Stimulated activated memory B cell treated with anti-CD40 and anti-IgM and Interleukin-4, amounts not matched to agents 10 μg/mL and 1 μg/mL and 100 μg/mL, for 72 hours (primary cell): ENCODE measurements at places on chromosomes 5 and 9.

DNA sequence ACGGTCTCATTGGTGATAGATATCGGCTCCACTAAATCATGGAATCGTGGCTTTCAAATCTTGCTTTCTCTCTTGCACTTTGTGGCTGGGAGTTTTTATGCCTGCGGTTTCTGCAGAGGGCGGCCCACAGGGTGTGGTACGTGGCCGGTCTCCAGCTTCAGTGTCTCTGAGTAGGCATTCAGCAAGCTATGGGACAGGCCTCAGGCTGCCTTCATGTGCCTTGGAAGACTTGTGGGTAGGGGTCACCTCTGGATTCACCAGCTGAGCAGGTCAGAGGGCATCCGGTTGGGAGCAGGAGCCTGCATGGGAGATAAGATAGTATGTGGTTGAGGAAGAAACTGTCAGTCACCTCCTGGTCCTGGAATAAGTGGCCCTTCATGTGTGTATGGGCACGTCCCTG is 47.7 kb downstream of the AMBP start:
- no peak for ATAC-seq

DNA sequence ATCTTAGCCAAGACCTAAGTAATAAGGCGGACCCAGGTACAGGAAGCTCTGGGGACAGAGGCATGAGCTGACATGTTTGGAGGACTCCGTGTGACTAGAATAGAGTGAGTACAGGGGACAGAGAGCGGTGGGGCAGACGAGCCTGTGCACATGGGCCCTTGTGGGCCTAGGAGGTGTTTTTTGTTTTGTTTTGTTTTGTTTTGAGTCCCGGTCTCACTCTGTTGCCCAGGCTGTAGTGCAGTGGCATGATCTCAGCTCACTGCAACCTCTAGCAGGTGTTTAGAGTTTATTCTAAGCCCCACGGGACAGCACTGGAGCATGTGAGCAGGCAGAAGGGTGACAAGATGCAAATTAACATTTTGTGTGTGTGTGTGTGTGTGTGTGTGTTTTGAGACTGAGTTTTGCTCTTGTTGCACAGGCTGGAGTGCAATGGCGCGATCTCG is 3.1 kb upstream of the EEIG1 start:
- peak; percentile 70 for ATAC-seq

DNA sequence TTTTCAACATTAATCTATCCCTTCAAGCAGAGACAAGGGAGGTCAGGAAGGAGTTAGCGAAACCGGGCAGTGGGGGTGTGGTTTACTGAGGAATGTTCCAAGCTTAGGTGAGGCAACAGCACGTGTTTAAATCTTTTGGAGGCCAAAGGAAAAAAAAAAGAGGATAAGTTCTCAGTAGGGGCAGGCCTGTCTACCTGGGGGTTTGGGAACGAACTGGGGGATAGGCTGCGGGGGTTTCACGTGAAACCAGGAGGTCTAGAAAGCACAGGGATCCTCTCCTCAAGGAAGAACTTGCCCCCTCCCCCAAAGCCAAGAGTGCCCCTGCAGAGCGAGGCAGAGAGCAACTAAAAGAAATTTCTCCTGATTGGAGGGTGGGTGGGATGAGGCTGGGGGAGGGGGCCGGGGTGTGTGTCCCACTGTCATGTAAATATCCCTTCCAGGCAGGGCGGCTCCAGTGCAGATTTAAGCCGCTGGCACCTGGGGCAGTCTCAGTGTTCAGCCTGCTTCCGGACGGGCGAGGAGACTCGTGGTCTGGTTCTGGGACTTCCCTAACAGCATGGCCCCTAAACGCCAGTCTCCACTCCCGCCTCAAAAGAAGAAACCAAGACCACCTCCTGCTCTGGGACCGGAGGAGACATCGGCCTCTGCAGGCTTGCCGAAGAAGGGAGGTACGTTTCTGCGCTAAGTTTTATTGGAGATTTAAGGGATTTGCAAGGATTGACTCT is 5.5 kb upstream of the SET start:
- peak; percentile 80 for ATAC-seq

DNA sequence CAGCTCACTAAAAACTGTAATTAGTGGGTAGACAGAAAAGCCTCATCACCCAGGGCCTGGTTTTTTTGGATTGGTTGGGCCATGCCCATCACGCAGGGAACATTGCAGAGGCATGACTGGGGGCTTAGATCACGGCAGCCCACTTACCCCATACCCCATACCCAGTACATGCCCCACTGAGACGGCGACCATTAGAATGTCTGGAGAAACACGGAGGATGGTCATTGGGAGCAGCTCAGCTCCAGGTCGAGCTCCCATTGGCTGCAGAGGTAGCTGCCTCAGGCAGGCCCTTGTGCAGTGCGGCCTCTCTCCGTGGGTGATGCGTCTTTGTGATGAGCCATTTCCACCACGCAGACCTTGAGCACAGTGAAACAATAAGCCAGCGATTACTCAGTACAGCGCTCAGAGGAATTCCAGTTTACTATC is 204.0 kb downstream of the GADD45G start:
- ATAC-seq = no peak

- no peak for ATAC-seq
Observed at GRCh38 chr5:151037561-151038411, 17.4 kb downstream of the GPX3 start.

GRCh38 chr5:43255704-43256103 is 57.5 kb downstream of the HMGCS1 start:
- no peak for ATAC-seq

- no peak for ATAC-seq
Observed at GRCh38 chr5:131068076-131068475, 97.0 kb downstream of the HINT1 start.

- no peak for ATAC-seq
Observed at GRCh38 chr5:75200776-75201175, 35.9 kb downstream of the ANKRD31 start.

DNA sequence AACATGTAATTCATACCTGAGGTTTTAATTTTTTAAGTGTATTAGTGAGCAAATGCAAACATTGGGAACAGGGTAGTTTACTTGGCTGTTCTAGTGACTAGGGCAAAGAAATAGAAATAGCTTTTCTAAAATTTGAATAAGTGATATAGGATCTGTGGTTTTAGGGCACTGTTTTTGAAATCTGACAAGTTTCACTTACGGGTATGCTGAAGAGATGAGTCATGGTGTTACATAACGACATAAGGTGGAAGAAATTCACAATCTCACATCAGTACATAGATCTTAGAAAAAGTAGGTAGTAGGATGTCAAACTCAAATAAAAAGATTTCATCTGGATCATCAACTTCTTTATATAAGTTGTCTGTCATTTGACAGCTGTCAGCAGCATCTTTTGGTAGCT is 772.3 kb downstream of the MAT2B start:
- no peak for ATAC-seq

- ATAC-seq = no peak
Observed at GRCh38 chr5:168472329-168472728, 13.9 kb upstream of the RARS1 start.

- no peak for ATAC-seq
Observed at GRCh38 chr5:91155274-91155673, 227.8 kb downstream of the ARRDC3 start.

DNA sequence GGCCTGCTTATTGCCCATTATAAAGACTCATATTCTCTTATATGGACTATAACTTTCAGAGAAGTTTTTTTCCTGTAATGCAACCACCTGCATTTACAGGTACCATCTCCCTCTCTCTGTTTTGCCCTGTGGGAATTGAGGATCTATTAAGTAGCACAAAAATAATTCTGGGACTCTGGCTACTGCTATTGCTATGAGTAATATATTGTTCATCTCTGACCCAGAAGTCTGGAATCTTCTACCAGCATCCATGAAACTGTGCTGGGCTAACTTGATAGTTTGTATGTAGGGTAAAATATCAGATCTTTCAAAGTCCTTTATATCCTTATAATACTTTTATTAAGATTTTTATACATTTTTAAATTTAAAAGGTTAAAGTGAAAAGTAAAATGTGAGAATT is 607.2 kb downstream of the EFNA5 start:
- no peak for ATAC-seq

DNA sequence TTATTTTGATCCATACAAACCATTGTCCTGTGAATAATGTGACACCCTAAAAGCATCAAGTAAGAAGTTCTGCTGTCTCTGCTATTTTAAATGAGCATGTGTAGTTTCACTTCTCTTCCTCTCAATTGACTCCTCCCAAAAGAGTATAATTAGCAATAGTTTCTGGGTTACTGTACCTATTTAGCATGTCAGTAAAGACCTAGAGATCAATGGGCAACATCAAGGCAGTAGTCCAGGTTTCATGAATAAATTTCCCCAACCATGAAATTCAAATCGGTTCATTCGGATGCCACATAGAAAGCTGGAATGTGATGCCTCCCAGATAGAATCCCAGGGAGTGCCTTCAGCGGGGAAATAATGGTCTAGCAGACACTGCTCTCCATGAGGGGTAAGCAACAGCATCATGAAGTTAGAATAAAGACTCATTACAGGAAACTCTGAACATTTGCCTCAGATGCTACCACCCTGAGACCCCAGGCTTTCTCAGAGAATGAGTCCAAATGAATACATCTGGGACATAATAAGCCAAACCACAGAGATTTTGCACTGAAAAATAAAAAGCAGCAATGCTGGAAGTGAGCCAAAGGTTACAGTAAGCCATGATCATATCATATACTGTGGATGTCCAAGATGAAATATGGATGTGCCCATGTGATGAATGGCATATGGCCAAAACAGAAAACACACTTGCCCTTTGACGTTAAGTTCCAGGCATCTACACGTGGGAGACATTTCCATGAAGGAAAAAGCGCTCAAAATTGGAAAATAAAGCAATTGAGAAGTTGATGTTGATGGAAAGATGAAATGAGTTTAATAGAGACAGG is 1107.0 kb upstream of the SEMA6A start:
- no peak for ATAC-seq

DNA sequence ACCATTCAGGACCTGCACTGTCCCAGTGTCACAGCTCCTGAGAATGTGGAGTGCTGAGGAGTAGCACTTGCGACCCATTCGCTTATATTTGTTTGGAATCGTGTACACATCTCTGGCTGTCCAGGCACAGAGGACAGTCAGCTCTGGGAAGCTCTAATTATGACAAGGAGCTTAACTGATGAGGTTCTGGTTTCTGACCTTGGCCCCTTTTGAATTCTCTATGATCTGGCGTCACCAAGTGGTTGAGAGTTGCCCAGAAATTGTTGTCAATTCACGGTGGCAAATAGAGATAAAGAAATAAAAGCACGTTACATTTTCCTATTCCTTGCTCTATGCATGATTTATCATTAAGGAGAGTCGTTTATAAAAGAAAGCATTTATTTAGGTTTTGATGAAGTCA is 34.9 kb upstream of the LECT2 start:
- no peak for ATAC-seq

GRCh38 chr5:58455480-58455879 is 4.4 kb downstream of the PLK2 start:
- ATAC-seq = no peak

DNA sequence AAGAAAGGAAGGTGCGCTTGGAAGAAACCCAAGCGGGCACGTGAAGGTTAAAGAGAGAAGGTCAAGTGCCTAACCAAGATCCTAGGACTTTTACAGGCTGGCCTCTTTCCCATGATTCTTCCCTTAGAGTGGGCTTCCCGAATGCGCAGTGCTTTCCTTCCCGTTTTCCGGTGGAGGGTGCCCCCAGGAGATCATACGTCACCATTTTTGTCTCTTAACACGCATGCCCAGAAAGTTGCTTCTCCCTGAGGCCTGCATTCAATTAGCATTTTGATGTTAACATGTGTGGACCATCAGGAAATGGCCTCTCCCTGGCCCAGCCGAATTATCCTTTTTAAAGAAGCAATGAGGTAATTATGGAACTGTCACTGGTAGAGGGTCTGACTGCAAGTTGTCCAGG is 1.9 kb upstream of the RUSC2 start:
- ATAC-seq = no peak

GRCh38 chr5:140883373-140883772 is 1.4 kb downstream of the PCDHA13 start:
- ATAC-seq = no peak

DNA sequence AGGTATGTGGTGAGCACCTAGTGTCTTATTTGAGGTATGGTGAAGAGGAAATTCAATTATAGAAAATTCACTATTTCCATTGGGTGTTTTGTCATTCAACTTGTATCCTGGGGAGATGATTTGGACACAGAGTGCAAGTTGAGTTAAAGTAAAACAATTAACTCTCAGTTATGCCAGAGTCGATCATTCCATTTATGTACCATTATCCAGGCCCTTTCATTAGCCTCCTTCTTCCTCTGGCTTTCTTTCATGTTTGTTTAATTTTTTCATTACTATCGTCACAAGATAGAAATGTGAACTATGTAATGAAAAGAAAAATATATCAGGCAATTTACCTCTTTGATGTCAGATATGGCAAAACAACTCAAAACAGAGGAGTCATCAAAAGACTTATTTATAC is 1347.2 kb upstream of the NUDT12 start:
- no peak for ATAC-seq

DNA sequence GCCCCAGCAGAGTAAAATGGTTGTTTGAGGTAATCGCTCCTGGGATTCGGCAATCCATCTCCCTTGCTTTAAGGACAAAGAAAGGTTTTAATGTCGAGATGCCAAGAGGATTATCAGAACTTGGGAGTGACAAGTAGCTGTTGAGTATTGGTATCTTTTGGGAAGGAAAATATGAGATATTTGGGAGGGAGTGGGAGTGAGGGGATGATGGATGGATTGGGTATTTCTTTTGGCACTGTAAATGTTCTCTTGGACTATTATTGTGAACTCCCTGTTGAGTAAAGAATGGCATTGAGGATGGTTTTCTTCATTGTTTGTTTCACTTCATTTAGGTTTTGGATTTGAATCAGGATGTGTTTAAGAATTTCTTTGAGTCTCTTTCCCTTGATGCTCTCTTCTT is 86.1 kb downstream of the PIP5K1B start:
- no peak for ATAC-seq

- ATAC-seq = no peak
Observed at GRCh38 chr5:169318556-169318955, 17.6 kb upstream of the SLIT3 start.

DNA sequence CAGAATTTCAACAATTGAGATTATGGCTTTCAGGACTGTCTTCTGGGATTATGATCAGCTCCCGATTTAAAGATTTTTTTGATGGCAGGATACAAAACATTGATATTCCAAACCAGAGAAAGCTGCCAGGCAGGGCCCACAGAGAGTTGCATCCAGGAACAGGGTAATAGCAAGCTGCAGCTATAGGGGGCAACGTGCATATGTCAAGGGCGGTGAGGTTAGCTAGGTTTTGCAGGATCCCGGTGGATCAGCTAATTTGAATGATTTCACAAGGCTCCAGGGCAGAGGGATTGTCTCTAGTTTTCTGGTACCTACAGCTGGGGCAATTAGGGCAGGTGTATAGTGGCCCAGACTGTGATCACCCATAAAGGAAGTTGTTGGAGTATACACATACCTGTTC is 339.4 kb downstream of the CHSY3 start:
- ATAC-seq = no peak

GRCh38 chr9:134933076-134933659 is 15.5 kb upstream of the FCN1 start:
- no peak for ATAC-seq

DNA sequence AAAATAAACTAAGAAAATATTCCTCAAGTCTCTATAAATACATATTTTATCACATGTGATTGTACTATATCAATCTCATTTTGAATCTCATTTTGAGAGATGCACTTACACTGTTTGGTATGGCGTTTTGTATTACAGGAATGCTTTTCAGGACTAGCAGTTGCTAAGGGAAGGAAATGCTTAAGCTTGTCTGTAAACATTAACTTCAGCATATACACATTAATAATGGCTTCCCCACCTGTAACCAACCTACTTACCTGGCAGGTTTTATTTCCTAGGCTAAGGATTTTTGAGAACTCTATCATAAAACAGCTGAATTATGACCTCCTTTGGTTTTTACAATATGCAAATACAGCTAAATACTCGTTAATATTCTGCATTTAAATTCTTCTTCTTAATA is 141.0 kb upstream of the GRHPR start:
- ATAC-seq = no peak
